ENCODE measurements at places on chromosomes 5 and 9.
A peak's percentile ranks its signal among the peaks of the same experiment; 100 is the strongest.

- no peak for DNase-seq
These were observed 87.5 kb upstream of the TLE1 start for GRCh38 chr9:81776834-81777233.

DNA sequence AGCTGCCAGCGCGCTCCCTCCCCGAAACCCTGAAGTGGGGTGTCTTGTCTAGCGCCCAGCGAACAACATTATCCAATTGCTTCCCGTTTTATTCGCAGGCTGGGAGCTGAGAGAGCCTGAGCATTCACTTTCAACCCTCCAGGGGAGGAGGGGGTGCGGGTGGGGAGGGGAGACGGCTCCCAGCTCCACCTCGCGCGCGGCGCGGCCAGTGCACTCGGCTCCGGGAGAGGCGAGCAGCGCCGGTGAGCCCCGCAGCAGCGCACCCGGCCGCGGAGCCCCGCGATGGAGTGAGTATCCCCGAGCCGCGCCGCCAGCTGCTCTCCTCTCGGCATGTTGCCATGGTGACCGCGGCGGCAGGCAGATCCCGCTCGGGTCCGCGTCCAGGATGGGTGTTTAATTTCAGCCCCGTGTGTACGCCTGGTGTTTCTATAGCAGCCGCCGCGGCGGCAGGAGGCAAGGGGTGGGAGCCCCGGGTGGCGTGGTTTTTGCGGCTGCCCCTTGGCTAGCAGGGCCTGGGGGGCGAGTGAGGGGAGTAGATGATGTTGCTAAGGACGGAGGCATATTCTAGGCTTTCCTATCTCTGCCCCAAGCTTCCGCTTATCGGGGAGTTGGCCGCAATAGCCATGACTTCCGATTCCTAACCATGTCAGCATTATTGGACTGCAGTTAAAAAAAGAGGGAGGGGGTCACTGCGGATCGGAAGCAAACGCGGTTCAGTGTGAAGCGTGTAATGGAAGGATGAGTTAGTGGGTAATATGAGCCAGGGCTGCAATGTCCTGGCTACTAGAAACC, 139.2 kb upstream of the PALM2AKAP2 start:
- no peak for DNase-seq

DNA sequence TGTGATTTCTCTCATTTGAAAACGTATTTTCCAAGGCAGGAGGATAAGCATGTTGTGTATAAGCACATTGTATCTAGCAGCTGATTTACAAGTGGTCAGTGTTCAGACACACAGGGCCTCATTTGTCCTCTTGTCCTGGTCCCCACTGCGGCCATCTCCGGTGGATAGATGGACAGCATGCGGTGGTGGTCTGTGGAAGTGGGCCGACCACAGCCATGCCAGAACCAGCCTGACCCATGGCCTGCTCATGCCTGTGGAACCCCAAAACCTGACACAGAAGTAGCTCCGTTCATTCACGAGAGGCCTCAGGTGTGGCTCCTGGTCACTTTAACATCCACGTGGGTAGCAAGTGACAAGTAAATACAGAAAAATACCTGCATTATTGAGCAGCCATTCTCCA, 14.6 kb downstream of the IRX2 start:
- no peak for DNase-seq

GRCh38 chr9:8391132-8391531, 591.6 kb upstream of the DMAC1 start:
- no peak for DNase-seq

DNA sequence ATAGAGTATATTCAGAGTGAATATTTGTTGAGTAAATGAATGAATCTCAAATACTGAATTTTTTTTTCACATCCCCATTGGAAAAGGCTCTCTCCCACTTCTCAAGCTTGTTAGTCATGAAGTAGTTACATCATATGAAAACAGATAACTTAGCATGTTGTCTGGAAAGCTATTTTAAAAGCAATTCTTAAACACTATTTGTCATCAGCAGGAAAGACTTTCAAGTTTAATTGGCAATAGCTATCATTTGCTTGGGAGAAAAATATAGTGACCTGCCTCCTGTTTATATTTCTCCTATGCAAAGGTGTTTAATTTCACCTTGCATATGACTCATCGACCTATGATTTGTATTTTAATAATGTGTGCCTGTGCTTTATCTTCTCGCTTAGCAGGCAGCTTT, 499.8 kb upstream of the GRIA1 start:
- DNase-seq, result no peak

DNA sequence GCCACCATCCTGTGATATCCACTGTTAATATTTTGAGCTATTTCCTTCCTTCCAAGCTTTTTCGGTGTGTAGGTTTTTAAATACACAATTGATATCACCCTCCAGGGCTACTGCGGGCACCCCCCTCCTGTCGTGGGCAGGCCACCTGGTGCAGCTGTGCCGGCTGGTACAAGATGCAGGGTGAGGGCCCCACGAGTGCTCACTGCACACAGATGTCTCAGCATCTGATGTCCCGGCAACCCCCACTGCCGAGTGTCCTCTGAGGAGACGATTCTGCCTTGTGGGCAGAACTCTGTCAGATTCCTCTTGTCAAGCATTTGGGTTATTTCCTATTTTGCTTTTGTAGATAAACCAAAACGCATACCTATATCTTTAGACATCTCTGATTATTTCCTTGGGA, 25.1 kb downstream of the CACNA1B start:
- no peak for DNase-seq

GRCh38 chr9:129054163-129054851, 17.9 kb downstream of the MIGA2 start:
- DNase-seq, result no peak

DNA sequence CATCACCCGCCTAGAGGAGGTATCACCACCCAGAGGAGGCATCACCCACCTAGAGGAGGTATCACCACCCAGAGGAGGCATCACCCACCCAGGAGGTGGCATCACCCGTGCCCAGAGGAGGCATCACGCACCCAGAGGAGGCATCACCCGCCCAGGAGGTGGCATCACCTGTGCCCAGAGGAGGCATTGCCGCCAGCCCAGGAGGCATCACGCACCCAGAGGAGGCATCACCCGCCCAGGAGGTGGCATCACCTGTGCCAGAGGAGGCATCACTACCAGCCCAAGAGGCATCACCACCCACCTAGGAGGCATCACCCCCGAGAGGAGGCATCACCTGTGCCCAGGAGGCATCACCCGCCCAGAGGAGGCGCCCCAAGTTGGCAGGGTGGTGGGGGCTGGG, 2.6 kb downstream of the NOTCH1 start:
- DNase-seq, result no peak

DNA sequence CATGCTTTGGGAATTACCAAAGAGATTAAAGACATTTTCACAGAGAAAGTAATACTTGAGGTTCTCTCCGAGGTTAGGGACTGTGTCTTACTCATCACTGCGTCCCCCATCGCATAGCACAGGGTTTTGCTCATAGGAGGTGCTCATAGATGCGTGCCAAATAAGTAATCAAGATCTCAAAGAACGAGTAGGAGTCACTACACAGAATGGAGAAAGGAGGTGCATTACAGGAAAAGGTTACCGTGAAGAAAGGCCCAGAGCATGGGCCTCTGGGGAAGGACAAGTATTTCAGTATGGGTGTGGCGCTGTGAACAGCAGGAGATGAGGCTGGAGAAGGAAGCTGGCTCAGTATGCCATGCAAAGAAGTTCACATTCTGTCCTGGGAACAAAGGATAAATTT, 182.4 kb downstream of the ACTL7B start:
- no peak for DNase-seq

- DNase-seq, result no peak
These were observed 306.8 kb downstream of the SEMA5A start for GRCh38 chr5:9239071-9239470.

- no peak for DNase-seq
These were observed 50.9 kb downstream of the ACTBL2 start for GRCh38 chr5:57431759-57432158.

DNA sequence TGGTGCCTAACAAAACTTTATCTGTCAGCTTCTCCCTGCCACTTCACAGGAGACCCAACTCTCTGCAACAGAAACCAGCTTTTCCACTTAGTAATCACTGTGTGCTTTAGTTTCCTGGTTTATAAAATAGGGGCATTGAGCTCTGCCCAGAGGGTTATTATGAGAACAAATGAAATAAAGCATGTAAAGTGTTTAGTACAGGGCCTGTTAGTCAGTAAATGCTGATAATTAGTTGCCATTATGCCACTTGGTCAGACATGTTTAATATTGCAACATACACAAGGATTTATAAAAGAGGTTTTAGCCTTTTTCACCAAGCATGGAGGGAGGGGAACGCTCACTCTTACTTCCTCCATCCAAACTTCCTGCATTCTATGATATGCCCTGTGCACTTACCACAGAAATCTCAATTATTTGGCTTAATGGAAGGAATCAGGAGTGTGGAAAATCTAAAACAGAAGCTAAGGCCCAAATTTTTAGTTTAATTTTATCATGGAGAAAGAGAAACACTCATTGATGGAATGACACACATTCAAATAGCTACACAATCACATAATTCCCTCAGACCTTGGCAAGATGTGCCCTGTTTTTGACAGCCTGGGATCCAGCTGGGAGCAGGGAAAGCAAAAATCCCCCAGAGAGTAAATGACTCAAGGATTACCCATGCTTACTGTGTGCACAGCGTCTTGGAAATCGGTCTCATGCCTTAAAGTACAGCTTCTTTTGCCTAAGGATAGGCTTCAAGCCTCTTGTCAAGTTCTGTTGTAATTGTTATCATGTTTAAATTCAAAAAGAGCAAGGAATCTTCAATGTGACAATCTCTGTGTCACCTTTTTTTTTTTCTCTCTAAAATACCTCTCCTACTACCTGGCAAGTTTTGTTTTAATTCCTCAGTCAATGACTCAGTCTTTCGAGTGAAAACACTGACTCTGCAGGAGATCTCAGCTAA, 34.0 kb downstream of the ZNF474 start:
- DNase-seq, result no peak

- peak; percentile 41 for DNase-seq
These were observed 1.6 kb downstream of the KDM4C start for GRCh38 chr9:6759185-6759977.

DNA sequence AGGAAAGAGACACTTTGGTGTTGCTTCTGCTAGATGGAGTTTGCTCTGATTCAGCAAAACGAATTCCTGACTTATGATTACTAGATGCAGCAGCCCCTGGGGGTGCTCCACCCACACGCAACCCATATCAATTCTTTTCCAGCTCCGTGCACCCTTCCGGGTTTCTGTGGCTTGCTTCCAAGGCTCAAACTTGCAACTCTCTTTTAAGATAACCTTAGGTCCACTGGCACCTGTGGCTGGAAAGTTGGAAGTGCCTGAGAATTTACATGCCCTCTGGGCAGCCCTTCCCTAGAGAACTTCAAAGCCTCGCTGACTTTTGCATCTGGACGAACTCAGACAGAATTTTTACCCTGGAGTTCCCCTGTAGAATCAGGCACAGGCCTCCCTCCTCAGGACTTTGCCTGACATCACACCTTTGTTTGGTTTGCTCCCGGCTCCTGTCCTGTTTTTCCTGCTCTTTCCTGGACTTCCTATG, 224.9 kb downstream of the SNX18 start:
- no peak for DNase-seq

GRCh38 chr9:136943291-136944211, 987 bp downstream of the FBXW5 start:
- peak; percentile 40 for DNase-seq

- no peak for DNase-seq
These were observed 34.4 kb downstream of the RABGAP1 start for GRCh38 chr9:122975196-122975595.

GRCh38 chr5:120769312-120769872, 305.3 kb downstream of the PRR16 start:
- DNase-seq, result no peak

DNA sequence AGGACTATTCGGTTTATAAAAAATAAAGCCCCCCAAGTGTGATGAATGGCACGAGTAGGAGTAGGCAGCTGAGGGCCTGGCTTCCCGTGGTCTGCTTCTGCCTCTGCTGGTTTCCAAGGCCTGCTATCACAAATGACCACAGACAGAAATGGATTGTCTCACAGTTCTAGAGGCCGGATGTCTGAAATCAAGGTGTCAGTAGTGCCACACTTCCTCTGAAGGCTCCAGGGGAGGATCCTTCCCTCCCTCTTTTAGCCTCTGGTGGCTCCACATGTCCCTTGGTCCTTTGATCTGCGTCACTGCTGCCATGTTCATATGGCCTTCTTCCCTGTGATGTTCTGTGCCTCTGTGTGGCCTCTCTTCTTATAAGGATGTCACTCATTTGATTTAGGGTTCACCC, 15.1 kb downstream of the PRKACG start:
- no peak for DNase-seq

DNA sequence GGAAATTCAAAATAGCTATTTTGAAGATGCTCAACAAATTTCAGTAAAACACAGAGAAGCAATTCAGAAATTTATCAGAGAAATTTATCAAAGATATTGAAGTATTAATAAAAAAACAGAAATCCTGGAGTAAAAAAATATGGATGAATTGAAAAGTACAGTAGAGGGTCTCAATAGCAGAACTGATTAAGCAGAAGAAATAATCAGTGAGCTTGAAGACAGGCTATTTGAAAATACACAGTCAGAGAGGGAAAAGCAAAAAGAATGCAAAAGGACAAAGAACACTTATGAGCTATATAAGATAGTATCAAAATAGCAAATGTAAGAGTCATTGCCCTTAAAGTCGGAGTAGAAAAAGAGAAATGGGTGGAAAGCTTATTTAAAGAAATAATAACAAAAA, 107.9 kb upstream of the PPP2R2B start:
- no peak for DNase-seq

DNA sequence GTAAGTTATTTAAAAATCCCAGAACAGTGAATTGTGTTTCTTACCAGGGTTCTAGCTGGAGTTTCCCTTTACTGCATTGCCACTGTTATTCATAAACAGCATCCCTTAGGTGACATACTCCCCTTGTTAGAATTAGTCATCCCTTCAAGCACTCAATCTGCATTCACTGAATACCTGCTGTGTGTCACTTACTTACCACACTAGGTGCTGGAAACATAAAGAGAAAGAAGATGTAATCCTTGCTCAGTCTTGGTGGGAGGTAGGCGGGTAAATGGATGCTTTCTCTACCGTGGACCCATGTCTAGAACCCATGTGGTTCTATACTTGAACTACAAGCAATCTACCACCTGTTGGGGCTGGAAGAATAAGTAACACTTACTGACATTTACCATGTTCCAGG, 371.6 kb downstream of the KDM4C start:
- DNase-seq, result no peak

GRCh38 chr5:172733131-172733973, 37.6 kb downstream of the DUSP1 start:
- no peak for DNase-seq

DNA sequence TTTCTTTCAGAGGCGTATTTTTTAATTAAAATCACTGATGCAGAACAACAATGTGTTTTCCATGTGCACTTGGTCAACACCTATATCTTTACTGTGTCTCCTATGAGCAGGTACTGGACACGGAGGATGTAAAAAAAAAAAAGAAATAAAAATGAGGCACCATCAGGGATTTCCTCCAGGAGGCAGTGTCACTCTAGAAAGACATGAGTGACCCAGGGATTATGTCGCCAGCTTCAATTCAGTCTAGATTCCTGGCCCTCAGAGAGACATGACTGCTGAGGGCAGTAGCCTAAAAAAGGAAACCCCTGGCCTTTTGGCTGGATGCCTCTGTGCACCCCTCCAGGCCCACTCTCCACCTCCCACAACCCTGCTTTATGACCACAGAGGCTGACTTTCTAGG, 18.3 kb upstream of the IL33 start:
- DNase-seq, result no peak

GRCh38 chr5:170312666-170313065, 15.1 kb upstream of the LCP2 start:
- peak; percentile 71 for DNase-seq

- DNase-seq, result no peak
These were observed 190.1 kb downstream of the CWC27 start for GRCh38 chr5:64958757-64959391.

- no peak for DNase-seq
These were observed 115.8 kb downstream of the RXRA start for GRCh38 chr9:134442085-134442474.

Measured in activated naive CD4-positive, alpha-beta T cell treated with Interleukin-2 at 50 U/mL for 16 hours (primary cell).